ENCODE measurements at places on chromosomes 1 and 21.

DNA sequence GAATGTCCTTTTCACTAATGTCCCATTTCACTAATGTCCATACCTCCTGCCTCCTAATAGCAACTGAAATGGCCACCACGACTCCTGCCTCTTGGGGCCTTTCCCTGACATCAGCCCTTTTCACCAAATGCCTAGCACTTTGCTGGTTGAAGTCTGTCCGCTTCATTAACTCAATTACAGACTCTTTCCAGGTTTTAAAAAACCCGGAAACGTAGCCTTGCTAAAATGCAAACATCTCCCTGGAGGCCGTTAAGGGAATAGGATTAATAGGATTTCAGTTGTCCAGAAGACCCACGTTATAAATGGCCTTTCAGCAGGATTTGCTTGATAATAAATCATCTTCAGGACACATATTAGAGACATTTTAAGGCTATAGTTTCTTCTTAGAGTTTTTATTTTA lies 25.7 kb upstream of the ERO1B start:
- no peak for DNase-seq

- no peak for DNase-seq
These were observed 6.0 kb downstream of the COL24A1 start for GRCh38 chr1:86150553-86151055.

GRCh38 chr1:47399846-47400155 lies 16.3 kb upstream of the FOXE3 start:
- no peak for DNase-seq

DNA sequence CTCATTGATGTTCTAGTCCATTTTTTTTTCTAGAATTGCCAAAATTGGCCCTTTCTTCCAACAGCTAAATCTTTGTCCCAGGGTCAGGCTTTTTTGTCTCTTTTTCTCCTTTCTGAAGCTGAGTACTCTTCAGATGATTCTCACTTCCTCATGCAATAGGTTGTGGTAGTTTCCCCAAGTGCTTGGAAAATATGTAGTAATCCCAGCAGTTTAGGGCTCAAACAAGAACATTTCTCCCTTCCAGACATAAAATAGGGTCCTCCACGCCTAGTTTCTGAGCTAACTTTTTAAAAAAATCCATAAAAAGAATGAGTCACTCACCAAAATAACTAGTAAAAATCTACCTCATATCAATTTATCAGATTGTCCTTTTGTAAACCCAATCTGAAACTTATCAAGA lies 10.0 kb upstream of the MCOLN3 start:
- DNase-seq, result no peak

- no peak for DNase-seq
These were observed 202.1 kb upstream of the SGIP1 start for GRCh38 chr1:66331658-66332547.

- DNase-seq, result no peak
These were observed 40.4 kb downstream of the EIF2B3 start for GRCh38 chr1:44945967-44946366.

DNA sequence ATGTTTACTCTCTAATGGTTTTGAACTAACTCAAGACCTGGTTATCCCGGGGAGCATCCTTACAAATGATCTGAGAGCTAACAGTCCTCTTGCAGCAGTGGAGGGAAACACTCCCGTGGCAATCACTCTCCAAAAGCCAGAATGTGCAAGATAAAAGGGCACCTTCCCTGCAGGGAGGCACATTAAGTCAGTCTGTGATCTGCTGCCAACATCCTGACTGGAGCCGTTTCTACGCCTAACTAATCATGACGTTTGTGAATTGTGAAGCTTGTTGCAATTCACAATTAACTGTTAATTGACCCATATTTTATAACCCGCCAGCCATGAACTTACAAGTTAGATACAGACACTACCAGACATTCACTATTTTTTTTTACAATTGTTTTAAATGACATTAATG lies 52.1 kb upstream of the LGALS8 start:
- DNase-seq, result no peak

DNA sequence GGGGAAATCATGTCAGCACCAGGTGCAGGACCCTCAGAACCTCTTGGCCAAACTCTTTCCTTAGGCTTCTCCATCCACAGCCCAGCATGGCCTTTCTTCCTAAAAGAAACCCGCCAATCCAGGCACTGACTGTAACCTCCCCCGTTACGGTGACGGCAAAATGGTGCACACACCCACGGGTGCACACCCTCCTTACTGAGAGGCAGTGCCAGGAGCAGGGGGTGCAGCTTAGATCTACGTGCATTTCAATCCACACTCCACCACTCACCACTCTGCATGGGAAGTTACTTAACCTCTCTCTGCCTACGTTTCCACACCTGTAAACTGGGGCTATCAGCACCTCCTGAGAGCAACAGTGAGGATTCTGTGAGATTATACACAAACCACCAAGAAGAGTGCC lies 31.0 kb downstream of the SUSD4 start:
- no peak for DNase-seq

DNA sequence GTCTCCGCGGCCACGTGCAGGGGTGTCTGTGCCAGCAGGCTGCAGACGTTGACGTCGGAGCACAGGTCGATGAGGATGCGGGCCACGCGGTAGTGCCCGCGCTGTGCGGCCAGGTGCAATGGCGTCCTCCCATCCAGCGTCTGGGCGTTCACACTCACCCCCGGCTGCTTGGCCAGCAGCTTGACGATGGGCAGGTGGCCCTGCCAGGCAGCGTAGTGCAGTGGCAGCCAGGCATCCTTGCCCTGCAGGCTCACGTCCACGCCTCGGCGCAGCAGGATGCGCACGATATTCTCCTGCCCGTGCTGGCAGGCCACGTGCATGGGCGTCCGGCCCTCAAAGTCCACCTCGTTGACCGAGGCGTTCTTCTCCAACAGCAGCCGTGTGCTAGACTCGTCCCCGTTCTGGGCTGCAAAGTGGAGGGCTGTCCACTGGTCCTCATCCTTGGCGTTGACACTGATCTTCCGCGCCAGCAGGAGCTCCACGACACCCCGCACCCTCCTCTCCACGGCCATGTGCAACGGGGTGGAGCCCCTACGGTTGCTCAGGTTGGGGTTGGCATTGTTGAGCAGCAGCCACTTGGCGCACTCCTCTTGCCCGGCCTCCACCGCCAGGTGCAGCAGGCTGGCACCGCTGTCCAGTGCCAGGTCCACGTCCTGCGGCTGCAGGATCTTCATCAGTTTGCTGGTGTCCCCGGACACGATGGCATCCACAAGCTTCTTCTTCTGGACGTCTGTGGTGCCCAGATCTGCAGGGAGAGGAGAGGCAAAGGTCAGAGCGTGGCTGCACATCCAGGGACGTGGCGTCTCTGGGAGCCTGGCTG lies 25.4 kb downstream of the RIPK4 start:
- no peak for DNase-seq

DNA sequence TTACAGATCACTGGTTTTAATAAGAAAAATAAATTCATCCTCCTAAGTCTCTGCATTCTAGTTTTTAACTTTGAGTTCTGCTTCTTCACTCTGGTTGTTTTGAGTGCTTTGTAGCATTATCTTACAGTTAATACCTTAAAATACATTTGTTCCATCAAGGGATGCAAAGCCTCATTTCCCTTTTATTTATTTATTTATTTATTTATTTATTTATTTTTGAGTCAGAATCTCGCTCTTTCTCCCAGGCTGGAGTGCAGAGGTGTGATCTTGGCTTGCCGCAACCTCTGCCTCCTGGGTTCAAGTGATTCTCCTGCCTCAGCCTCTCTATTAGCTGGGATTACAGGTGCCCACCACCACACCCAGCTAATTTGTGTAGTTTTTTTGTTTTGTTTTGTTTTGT lies 147.8 kb downstream of the ZNF326 start:
- DNase-seq, result no peak

DNA sequence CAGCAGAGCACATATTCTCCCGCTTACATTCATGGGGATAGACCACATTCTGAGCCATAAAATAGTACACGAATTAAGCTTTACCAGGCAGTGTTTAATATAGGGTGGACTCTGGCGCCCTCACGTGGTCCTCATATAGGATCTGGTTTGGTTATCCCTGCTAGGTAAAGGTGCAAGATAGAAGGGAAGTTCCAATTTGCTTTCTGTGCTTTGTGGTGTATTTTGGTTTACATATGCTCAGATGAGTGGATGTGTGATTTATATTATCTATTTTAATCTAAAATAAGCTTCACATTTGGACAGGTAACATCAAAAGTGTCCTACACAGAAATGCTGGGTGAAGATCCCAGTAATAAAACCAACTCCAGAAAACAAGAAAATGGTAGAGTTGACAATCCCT lies 3.6 kb downstream of the CR1 start:
- DNase-seq, result peak; percentile 34

DNA sequence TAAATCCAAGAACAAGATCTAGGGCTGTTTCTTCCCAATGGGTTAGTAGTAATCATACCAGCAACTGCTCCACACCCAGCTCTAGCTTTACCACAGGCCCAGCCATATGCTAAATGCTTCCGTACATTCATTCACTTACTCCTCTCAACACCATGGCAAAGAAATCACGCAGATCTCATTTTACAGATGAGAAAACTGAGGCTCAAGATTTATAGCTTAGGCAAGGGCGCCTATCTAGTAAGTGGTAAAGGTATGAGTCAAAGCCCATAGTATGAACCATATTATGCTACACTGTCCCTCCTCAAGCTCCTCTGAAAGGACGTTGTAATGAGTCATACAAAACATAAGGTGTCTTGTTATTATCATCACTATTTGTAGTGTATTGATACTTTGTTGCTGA lies 82.2 kb downstream of the NIBAN1 start:
- no peak for DNase-seq

- no peak for DNase-seq
These were observed 40.4 kb upstream of the SYNC start for GRCh38 chr1:32742956-32743355.

DNA sequence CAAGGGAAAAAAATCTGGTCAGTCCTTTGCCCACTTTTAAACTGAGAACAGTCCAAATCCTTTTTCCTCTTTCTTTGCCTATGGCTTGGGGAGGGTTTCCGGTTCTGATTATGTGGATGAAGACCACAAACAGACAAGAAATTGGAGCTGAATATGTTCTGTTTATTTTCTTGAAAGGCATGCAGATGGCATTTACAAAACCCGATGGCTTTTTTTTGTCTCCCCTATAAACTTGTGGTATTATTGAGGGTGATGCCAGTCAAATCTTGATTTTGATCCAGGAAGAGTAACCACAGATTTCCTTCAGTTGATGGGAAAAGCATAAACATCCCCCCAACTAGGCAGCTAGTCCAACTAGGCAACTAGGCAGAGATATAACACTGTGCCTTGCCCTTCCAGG lies 38.9 kb downstream of the PLPP3 start:
- DNase-seq, result no peak

- no peak for DNase-seq
These were observed 48.6 kb upstream of the TMEM125 start for GRCh38 chr1:43220905-43221778.

DNA sequence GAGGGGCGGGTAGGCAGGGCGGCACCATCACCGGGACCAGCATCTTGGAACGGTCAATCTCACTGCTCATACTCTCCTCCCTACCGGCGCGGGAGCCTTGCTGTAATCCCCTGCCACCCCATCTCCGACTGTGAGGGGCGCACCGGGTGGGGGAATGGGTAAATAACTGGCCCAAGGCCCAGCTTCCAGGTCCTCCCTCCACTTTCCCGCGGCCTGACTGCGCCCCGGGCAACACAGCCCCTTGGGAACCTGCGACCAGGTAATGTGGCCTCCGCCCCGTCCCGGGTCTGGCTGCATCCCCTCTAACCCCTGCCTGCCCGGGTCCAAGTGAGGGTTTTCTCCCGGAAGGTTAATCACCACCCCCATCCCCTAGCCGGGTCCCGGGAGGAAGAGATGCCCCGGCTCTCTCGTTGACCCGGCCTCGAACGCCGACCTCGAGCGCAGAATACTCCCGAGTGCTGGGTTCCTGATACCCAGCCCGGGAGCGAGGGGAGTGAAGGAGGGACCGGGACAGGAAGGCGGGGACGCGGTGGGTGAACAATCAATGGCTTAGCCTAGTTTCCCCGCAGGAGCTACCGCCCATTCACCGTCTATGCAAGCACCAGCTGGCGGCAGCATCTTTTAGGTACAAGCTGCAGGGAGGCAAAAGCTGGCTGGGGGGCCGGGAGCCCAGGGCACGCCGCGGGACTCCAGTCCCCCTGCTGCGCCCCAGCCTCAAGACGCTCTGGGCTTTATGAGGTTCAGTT lies 5.9 kb upstream of the LHX9 start:
- no peak for DNase-seq

DNA sequence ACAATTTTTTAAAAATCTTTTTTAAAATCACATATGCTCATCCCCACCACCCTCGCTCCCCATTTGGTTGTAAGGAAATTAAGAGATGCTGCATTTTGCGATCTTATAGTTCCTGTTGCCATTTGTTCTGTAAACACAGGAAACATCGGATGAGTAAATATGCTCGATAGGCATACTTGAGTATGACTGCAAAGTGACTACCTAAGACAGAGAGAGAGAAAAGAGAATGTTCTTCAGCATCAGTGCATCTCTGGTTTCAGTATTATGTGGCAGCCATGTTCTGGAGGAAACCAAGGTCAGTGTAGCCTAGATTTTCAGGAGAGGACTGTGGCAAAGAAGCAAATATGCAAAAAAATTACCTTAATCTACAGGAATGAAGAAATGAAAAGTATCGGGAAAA lies 265.5 kb upstream of the FMN2 start:
- no peak for DNase-seq

DNA sequence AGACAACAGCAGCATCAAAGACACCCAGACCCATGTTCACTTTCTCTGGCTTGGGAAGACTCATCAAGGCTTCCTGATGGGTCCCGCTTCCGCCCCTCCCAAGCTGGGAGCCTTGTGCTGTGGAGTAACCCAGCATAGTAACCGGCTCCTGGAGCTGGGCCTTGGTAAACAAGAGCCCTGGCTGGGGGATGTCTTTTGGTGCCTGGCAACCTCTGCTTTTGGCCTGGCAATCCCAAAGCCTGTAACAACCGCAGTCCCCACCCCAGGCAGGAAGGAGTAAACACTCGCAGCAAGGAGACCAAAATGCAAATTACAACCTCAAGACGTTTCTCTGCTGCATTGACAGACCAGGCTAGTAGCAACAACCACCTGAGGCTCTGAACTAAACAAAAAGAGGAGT lies 16.9 kb upstream of the THRAP3 start:
- DNase-seq, result no peak

GRCh38 chr1:154714638-154715037 lies 106.7 kb upstream of the ADAR start:
- DNase-seq, result no peak

DNA sequence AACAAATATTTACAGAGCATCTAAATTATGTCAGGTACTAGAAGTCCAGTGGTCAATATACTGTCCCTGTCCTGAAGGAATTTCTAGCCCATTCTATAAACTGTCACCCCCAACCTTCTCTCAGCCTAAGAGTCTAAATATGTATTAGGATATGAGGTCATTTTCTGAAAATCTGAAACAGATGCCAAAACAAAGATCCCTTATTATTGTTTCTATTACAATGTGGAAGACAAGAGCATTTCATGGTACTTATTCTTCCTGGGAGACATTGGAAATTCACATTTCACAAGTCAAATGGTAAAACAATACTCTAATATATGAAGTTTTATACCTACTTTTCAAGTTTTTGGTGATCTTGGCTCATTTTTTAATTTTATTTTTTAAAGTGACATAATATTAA lies 2.6 kb downstream of the CLCA1 start:
- DNase-seq, result no peak

Measured in NCI-H1417 treated with DMSO at 0.1 percent for 48 hours (cell line).